KBM-7 (cell line): ENCODE measurements at places on chromosomes 11 and 22.

DNA sequence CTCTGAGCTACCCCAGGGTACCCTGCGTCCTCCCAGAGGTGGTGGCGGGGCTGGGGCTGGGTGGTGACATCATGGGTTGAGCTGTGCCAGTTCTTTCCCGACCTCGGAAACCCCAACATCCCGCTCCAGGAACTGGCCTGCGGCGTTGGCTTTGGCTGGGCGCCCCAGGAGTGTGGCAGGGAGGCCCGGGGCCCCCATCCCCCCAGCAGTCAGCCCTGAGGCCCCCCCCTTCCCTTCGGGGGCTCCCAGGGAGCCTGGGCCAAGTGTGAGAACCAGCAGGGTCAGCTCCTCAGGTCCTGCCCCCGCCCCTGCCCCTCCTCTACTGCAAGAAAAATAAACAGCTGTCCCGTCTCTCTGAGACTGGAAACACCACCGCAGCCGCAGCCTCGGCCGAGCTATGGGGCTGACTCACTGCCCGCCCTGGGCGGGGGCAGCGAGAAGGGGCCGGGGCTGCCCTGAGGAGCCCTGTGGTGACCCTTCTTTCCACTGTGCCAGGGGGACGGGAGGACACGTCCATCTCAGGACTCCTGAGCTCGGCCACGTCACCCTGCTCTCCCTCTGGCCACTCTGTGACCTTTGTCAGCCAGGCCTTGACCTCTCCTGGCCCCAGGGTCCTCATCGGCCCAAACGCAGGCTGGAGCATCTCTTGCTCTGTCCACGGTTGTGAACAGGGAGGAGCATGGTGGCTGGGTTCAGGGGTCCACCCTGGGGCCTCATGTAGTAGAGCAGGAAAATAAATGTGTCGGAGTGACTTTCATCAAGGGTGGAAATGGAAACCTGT lies 73.4 kb downstream of the WNT7B start:
- DNase-seq: no peak

DNA sequence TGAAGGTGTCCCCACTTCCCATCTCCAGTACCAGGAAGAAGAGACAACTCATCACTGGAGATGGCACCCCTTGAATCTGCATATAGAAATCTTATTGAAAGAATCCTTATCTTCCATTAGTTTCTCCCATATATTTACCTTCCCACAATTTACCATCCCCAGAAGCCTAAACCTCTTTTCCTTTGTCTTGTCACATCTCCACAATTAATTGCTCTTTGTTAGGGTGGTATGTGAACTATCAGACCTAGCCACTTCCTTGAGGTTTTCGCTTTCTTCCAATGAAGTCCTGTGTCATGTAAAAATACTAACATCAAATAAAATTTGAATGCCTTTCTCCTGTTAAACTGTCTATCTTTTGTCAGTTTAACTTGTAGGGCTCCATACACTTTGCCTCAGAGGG lies 37.9 kb downstream of the FAM227A start:
- no peak for DNase-seq

GRCh38 chr11:15903246-15903645 lies 453.1 kb downstream of the SOX6 start:
- DNase-seq: no peak

GRCh38 chr11:91272089-91272488 lies 952.5 kb upstream of the FAT3 start:
- DNase-seq: no peak

DNA sequence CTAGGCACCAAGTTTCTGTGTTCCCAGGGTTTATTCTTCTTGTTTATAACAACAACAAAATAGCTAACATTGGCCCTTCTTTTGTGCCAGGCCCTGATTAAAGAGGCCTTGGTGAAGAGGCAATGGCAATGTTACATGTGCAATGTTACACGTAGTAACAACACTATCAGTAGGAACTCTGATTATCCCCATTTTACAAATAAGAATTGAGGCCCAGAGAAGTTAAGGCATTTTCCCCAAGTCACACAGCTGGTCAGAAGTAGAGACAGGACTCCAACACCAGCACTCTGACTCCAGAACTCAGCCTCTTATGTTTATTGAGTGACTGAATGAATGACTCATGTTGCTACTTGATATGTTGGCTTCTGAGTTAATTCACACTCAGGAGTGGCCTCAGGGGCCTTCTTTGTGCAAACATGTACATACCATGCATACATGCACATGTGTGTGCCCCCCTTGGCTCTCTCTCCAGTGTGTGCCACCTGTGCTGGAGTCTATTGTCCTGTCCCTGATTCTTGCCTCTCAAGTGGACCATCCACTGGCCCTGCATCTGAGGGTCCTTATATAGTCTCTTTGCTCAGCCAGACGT lies 98.4 kb downstream of the TP53I11 start:
- no peak for DNase-seq

- peak; percentile 89 for DNase-seq
Measured at GRCh38 chr22:31346255-31346732, at the start of gene PATZ1. TSS of gene PATZ1 (minus strand) at chr22:31346346. CDS start at chr22:31345602, 744 bp downstream.

DNA sequence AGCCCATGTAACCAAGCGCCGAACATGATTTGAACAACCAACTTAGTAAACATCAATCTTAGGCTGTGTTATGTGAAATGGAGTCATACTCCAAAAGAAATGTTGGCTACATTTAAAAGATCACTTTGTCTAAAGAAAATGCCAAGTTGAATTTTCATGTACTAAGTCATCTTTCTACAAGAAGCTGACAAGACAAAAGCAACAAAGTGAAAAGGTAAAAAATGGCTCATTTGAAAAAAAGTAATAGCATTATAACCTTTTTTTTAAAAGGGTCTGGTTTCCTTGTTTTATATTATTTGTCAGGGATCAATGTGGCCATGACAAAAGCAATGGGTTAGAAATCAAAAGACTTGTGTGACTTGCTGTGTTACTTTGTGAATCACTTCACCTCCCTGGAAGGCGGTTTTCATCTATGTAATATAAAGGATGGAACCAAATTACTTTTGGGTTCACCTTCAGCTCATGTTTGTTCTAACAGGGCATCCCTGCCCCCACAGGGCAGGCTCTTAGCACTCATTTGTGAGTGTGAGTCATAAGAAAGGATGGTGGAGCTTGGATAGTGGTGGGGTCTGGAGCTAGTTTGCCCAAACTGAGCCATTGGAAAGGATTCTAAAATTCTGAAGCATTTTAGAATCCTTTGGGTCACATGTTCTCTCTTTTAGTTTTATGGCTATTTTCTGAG lies 131.9 kb upstream of the MTMR2 start:
- DNase-seq: no peak

GRCh38 chr22:20585639-20586402 lies 78.4 kb downstream of the MED15 start:
- DNase-seq: no peak

GRCh38 chr11:13207665-13208594 lies 69.7 kb upstream of the BMAL1 start:
- DNase-seq: peak; percentile 63
